NCI-H1694 (cell line): ENCODE measurements at places on chromosomes 13 and 19.

- no peak for DNase-seq
These were observed 277.3 kb downstream of the FOXO1 start for GRCh38 chr13:40389081-40389641.

DNA sequence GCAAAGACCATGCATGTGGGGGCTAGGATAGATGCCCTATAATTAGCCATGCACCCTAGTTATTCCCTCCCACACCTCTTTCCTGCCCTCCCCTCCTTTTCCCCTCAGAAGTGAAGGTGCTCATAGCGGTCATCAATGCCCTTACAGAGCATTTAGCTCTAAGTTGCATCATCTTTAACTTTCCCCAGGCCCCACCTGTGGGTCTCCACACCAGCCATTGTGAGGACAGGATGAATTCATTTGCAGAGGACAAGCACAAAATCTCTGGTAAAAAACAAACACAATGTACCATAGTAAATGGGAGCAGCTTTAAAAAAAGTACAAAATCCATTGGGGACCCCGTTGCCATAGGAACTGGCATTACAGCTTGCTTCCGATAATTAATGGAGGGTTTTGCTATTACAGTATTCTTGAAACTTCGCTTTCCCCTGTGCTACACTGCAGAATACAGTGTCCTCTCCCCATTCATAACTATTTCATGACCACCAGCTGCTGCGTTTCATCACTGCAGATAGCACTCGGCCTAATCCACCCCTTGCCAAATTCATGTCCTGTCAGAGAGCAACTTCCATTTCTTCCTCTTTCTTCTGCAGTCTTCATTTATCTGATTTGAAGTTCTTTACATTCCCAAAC lies 110.5 kb downstream of the ZDHHC20 start:
- no peak for DNase-seq

- DNase-seq, result no peak
These were observed 21.4 kb downstream of the BBC3 start for GRCh38 chr19:47209319-47210179.

DNA sequence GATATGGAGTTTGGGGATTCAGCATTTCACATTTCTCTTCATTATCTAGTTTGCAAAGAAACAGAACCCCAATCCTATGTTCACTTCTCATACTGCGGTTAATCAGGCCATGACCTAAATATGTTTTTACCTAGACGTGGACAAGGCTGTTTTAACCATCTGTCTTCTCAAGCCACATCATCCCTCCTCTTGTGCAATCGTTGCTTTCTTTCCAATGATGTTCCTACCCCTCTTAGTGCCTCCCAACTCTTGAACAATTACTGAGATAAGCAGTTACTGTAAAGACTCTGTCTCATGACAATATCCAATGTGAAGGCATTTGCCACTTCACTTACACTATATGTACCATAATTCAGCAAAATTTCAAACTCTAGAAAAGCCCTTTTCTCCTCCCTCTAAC lies 406.2 kb downstream of the LIG4 start:
- DNase-seq, result no peak

GRCh38 chr13:103523858-103524257 lies 457.6 kb upstream of the SLC10A2 start:
- no peak for DNase-seq

DNA sequence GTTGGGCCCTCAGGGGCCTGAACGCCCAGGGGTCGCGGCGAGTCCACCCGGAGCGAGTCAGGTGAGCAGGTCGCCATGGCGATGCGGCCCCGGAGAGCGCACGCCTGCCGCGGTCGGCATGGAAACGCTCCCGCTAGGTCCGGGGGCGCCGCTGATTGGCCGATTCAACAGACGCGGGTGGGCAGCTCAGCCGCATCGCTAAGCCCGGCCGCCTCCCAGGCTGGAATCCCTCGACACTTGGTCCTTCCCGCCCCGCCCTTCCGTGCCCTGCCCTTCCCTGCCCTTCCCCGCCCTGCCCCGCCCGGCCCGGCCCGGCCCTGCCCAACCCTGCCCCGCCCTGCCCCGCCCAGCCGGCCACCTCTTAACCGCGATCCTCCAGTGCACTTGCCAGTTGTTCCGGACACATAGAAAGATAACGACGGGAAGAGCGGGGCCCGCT lies at the start of gene CCNA1:
Gene CCNA1 (plus strand): TSS at position 390 of the 439 bp plus-strand sequence. CDS start 562 bp downstream, outside the sequence.
- DNase-seq, result no peak

DNA sequence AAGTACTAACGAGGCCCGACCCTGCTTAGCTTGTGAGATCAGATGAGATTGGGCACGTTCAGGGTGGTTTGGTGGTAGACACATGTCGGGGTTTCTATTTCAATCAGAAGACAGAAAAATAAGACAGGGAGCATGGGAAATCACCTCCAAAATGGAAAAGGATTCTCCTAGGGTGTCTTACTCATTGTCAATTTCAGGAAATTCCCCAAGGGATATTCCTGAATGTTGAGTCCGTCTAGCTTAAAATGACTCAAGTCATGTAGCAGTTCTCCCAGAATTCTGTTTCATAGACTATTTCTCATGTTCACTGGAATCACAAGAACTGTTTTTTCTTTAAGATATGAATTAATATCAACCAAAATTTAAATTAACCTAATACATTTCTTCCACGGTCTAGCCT lies 380.1 kb downstream of the EFNB2 start:
- no peak for DNase-seq

DNA sequence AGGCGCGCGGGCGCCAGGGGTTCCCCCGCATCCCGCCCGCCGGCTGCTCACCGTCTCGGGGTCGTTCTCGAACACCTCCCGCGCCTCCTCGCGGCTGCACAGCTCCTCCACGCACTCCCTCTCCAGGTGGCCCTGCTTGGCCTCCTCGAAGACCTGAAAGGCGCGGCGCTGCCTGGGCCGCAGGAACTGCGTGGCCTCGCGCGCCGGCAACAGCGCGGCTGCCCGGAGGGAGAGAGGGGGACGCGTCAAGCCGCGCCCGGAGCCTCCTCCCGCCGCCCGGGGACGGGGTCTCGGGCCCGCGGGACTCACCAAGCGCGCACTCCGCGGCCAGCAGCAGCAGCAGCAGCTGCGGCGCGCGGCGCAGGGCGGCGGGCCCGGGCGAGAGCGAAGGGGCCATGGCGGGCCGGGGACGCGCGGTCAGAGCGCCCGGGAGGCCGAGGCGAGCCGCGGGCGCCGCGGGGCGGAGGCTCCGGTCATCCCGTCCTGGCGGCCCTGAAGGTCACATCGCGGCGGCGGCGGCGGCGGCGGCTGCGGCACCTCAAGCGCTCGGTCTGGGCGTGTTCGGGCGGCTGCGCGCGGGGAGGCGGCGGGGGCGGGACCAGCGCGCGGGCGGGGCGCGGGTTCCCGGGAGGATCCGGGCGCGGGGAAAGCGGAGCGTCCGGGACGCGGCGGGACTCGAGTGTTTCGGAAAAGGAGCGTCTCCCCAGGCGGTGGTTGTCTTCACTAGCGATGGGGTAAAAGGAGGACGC lies at the start of gene GAS6:
Gene GAS6 (minus strand): TSS at position 553 of the 749 bp plus-strand sequence. CDS start 156 bp downstream, at position 397.
- no peak for DNase-seq

- DNase-seq, result no peak
These were observed 10.5 kb downstream of the DDX39A start for GRCh38 chr19:14408491-14409145.

DNA sequence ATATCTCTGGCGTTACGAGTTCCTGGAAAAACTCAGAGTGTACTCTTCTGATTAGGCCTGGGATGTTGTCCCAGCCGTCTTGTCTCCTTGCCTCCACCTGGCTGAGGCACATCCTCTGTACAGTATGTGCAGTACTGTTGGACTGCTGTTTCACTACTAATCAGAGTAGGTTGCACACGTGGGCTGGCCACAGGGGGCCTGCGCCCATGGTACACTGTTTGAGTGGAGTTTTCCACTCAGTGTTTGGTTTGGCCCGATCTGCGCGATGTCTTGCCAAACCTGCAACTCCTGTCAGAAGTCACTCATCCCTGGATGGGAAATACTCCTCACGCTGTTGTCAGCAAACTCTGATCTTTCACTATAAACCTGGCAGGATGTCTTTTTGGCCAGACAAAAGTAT lies 189.6 kb upstream of the CSNK1A1L start:
- DNase-seq, result no peak

DNA sequence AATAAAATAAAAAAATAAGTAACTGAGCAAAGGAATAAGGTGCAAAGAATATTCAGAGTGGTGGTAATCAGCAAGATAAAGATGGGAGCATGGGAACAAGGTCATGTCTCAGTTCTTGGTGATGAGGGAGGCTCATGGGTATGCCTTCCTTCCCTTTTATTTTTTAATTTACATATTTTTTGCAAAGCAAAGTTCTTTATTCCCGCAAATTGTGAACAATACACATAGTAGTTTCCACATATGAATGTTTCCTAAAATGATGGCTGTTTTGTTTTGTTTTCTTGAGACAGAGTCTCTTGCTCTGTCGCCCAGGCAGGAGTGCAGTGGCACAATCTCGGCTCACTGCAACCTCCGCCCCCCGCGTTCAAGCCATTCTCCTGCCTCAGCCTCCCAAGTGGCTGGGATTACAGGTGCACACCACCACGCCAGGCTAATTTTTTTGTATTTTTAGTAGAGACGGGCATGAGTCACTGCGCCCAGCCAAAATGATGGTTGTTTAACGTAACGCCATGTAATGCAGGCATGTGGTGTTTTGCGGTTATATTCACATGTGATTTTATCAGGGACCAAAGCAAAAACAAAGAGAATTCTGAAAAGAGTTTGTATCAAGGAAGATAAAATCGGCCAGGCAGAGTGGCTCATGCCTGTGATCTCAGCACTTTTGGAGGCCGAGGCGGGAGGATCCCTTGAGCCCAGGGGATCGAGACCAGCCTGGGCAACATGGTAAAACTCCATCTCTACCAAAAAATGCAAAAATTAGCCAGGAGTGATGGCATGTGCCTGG lies 4.5 kb upstream of the ADGRE2 start:
- no peak for DNase-seq

- peak; percentile 58 for DNase-seq
These were observed 53.2 kb upstream of the SHKBP1 start for GRCh38 chr19:40523322-40524047.

DNA sequence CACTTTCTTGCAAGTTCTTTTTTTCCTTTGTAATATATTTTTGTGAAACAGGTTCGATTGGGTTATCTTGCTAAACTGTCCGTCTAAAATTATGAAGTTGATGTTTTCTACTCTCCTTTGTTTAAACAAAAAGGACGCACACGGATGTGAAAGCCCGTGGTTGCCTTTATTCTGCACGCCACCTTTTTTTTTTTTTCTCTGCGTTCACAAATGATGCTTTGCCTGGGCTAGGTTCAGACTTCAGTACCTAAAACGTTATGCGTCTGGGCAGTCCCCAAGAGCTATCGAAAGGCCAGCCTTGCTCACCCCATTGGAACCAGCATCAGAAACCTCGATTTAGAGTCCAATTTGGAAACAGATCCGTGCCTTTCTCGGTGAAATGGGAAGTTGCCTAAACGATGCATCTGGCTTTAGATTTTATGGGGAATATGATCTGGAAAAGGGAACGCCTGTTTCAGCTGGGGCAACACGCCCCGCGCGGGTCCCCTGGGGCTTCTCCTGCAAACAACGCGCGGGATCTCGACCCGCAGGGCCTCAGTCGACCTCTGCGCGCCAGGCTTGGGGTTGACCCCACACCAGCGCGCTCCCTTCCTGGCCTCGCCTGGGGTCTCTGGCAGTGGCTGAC lies 113.9 kb downstream of the KCNRG start:
- no peak for DNase-seq
